ENCODE measurements at places on chromosomes 5 and 9.

DNA sequence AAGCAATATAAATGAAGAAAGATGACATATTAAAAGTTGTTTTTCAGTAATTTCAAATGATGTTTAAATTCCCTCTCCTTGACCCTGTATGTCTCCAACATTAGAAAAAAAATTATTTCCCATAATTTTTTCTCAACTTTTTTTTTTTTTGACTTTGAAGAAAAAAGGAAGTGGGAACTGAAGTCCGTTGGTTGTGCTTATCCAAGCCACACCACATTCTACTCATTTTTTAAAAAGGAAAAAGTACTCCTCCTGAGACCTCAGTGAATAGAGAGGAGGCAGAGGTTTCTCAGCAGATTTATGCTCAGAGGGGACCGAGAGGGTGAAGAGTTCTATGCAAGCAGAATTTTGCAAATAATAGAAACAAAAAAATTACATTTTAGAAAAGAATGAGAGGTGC lies 123.3 kb downstream of the PCSK5 start:
- DNase-seq = no peak

DNA sequence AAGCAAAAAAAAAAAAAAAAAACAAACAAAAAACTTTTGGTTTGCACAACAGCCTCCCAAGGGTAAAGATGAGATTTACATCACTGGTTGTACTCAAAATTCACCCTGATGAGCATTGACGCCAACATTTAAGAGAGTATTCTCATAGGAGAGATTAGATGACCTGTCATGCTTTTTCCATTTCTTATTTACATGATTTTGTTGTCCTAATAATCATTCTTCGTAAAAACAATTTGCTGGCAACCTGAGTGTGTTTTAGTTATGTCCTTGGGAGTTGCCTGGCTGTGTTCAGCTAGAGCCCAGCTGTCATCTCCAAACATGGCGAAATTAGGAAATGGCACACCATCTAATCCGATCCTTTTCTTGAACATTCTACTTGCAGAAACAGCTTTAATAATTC lies 186.4 kb upstream of the MRPS30 start:
- DNase-seq = no peak

- DNase-seq = no peak
Measured at GRCh38 chr5:25544652-25545249, 900.0 kb upstream of the CDH10 start.

GRCh38 chr5:143207563-143208364 lies 195.7 kb downstream of the NR3C1 start:
- DNase-seq = no peak

DNA sequence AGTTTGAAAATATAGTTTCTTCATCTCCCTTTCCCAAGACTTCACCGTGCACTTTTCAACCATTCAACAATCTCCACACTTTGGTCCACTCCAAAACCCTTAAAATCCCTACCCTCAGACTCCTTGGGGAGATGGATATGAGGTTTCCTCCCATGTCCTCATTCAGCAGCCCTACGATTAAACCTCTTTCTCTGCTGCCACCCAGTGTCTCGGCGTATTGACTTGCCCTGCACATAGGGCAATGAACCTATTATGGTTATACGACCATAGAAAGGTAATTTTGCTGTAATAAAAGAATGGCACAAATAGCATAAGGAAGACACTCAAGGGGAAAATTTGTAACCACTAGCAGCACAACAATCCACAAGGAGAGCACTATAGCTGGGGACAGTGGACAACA lies 803.5 kb downstream of the TLE1 start:
- DNase-seq = no peak

DNA sequence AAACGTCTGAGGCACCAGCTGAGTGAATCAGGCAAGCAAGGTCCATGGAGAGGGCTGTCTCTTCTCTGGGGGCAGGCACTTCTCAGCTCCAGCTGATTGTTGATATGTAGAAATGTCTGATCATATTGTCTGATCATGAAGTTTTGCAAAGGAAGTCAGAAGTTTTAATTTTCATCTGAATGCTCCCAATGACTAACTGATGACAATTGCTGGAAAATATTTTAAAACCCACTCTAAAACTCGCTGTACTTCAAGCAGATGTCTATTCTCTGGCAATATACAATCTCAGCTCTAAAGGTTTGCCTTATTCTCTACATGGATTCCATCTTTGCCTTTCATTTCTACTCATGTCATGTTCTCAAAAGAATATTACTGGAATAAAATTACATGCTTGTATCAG lies 12.7 kb downstream of the PLK2 start:
- DNase-seq = no peak

DNA sequence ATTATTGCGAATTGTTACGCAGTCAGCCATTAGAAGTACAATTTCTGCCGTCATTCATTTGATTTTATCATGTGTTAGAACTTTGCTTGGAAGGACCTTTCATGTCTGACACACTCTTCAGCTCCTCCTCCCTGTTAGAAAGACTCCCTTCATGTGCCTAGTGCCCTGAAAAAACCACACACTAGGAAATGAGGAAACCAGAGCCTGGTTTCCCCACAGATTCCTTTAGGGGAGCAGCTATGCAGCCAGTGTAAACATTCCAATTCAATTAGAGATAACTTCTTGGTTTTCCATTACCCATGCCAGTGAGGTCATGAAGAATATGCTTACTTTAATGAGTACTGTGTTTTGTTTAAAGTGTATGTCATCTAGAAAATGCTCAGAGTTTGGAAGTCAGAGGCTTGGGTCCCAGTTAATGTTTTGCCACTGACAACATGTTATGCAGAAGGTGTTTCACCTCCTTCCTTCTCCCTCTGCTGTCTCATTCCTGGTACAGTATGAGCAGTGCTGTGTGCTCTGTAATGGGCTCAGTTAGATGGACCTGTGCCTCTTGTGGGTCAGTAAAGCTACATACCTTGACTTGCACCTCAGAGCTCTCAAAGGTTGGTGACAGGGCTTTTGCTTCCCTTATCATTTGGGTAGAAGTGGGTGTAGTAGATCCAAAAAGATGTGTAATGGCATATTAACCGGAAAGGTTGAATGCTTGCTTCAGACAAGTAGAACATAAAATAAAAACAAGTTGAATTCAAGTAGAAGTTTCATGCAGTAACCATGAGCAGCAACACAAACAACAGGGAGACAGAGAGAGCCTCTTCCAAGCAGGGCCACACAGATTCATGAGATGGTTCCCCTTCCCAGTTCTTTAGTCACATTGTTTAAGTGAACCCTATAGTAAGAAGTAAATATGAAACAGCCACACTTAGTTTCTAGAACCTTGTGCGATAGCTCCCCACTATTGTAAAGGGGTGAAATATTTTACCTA lies 52.6 kb upstream of the TNFAIP8 start:
- no peak for DNase-seq

GRCh38 chr9:8025551-8025950 lies 226.0 kb upstream of the DMAC1 start:
- DNase-seq = no peak

DNA sequence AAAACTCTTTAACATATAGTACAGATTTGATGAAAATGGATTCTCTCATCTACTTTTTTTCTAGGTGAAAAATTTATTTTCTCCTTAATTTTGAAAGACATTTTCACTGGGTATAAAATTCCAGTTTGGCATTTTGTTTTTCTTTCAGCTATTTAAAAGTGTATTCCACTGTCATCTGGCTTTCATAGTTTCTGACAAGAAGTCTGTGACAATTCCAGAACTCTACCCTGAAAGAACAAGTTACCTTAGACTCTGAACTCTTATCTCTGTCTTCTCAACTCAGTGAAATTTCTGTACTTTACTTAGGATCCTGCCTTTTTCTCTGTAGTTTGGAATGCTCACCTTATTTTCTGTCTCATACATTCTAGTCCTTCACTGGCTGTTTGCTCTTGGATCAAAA lies 161.7 kb downstream of the RANBP17 start:
- no peak for DNase-seq

DNA sequence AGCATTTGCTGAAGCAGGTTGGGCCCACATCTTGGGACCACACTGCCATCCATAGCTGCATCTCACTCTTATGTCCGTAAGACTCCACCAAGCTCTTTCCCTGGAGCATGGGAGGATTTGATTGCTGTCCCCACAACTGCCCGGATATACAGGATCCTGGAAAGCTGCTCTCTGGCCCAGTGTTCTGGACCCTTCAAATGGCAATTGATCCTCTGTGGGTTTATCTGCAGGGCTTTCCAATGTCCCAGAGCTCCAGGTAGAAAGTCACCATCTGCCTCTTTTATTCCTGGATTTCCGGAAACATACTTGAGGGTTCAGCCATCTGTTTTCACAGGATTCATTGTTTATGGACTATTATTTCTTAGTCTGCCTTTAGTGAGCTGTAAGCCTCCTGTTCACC lies 214.6 kb downstream of the SREK1 start:
- no peak for DNase-seq

DNA sequence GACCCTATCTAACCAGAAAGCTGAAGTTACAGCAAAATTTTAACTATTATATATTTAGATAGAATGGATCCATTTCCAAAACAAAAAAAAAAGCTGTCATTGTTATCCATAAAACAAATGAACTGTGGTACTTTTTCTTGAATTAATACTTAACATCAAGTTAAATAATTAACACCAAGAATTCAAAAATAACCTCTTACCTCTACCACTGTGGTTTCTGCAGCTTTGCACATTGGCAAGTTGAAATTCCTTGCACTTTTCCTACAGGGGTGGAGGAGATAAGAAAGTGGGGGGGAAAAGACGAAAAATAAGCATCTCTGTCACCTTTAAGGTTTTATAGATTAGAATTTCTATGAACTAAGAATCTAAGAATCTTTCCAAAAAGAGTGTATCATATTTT lies 30.0 kb downstream of the OXCT1 start:
- DNase-seq = no peak

DNA sequence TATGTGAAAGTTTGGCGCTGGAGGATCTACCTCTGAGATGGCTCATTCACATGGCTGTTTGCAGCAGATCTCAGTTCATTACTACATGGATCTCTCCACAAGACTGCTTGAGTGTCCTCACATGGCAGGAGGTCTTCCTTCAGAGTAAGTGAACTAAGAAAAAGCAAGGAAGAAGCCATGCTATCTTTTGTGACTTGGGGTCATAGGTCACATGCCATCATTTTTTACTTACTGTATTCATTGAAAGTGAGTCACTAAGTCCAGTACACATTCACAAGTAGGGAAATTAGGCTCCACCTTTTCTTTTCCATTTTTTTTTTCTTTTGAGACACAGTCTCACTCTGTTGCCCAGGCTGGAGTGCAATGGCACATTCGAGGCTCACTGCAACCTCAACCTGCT lies 8.7 kb upstream of the CDKN2AIPNL start:
- DNase-seq = no peak

- DNase-seq = no peak
Measured at GRCh38 chr5:61402244-61402823, 70.3 kb downstream of the ZSWIM6 start.

Data from activated CD8-positive, alpha-beta memory T cell treated with anti-CD3 and anti-CD28 coated beads, Interleukin-2, amount 50 U/mL, for 4 hours (primary cell).